Stimulated activated CD4-positive, alpha-beta T cell treated with anti-CD3 and anti-CD28 coated beads, Interleukin-2, amount 100 ng/mL, for 24 hours (primary cell): ENCODE measurements at places on chromosomes 6 and 20.

DNA sequence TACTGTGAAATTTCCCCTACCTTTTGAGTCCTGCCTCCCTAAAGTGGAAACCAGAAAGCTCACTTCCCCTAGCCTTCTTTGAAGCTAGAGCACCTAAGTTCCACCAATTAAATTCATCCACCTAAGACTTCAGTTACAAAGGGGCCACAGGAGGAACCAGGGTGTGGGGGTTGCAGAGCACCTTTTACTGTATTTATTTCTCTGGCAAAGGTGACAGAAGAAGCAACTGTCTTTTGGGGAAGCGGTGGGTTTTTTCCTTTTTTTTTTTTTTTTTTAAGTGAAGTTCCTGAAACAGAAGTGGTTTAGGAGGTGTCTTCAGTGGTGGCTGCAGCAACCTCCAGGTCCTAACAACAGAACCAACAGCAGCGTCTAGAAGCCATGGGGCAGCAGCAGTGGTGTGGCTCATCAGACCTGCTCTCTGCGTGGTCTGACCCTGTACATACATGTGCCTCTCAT is 13.1 kb downstream of the PSMB9 start:
- DNase-seq = no peak

- no peak for DNase-seq
These were observed 36.9 kb downstream of the SLC24A3 start for GRCh38 chr20:19249106-19249879.

- no peak for DNase-seq
These were observed 111.2 kb downstream of the EDN3 start for GRCh38 chr20:59411589-59411988.

DNA sequence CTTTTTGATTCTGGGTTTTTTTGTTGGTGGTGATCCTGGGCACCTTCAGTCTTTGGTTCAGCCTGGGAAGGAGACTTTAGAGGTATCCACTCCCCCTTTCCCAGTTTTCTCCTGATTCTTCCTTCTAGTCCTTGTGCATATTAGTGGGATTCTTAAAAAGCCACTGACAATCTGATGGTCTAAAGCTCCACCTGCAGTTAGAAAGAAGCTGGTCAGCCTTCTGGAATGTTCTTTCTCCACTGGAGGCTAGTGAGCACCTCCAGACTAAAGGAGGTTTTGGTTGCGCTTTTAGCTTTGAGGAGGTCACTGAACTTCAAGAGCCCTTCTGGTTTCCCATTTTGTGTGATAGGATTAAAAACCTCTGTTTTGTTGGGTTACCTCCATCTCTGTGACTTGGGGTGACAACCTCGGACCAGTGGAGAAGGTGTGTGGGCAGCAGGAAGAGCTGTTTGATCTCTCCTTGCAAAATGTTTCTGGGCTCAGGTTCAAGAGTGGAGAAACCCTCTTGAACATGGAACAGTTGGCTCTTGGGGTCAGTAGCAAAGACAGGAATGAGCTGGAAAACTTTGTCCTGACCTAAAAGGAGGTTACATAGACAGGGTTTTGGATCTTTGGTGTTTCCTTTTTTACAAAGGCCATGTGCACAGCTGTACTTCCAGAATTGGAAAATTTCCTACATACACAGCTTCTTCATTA is 29.0 kb downstream of the JARID2 start:
- DNase-seq = no peak

DNA sequence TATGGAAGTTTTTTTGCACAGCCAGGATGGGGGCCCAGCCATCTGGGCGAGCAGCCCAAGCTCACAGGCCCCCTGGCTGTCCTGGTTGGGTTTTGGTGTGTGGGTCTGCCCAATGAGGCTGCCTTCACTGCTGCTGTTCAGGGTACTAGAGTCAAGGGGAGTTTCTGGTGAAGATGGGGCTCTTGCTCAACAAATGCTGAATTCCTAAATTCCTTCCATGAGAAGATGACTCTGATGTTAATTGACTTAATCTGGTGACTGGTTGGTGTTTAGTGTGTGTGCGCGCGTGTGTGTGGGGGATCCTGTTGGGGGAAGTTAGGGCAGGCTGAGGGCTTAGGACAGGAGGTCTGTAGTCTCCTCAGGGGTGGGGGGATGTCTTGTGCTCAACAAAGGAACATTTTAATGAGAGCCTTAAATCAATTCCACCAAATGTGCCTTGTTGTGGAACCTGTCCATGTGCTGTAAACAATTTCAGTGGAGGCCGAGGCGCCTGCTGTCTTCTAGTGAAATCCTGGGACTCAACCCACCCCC is 1.9 kb downstream of the PTK7 start:
- DNase-seq = no peak

- DNase-seq = no peak
These were observed 28.4 kb upstream of the LY86 start for GRCh38 chr6:6559994-6560570.

GRCh38 chr20:1943275-1944002 is 48.2 kb downstream of the SIRPA start:
- DNase-seq = no peak
